ENCODE measurements at places on chromosomes 2 and 18.

DNA sequence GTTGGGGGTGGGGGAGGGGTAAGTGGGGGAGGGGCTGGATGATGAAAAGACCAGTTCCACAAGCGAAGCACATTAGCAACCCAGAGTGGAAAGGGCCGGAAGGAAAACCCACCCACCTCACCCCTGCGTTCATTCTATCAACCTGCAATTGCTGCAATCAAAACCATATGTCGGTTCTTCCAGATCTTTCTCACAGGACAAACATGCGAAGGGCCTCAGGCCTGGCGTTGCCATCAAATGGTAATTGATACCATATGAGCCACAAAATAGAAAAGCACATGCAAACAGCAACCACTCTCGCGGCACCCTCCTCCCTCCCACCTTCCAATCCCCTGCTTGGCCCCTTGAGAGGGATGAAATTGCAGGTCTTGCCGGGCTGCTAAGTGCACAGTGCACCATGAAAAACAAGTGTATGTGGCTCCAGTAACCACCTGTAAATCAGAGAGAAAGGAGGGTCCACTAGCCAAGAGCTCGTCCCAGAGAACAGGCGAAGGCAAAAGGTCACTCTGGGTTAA, 287.5 kb downstream of the TCF4 start:
- no peak for DNase-seq

GRCh38 chr2:212034841-212035585, 503.6 kb downstream of the ERBB4 start:
- no peak for DNase-seq

DNA sequence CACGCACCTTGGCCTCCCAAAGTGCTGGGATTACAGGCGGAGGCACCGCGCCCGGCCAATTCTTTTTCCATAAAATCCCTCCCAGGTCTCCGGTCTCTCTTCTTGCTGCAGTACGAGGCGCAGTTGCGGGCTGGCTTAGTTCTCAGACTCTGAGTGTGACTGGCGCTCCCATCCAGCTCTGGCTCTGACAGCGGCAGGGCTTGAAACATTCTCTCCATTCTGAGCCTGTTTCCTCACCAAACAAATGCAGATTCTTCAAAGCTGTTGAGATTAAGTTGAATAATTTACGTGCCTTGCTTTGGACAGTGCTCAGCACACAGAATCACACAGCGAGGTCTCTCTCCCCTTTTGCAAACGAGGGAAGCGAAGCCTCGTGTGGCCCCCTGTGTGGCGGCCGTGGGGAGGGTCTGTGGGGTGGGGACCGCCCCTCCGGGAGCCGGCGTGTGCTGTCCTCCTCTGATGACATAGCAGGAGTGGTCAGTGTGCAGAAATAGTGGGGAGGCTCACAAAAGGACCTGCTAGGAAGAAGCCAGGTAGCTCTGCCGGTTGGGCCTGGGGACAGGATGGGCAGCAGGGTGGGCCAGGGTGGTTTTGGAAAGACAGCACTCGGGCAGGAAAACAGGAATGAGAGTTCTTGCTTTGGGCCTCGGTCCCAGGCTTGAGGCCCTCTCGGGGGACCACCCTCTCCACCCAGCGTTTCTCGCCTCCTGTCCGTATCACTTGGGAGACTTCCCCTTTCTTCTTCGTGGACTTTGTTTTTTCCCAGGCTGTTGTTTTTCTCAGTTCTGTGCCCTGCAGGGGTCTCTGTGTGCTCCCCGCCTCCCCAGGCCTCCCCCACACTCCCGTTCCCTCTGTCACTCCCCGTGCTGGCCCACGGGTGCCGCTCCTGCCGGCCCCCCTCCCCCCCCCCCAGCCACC, 75.0 kb downstream of the KCNG2 start:
- no peak for DNase-seq

- DNase-seq = no peak
Measured at GRCh38 chr2:239383759-239384156, 17.1 kb downstream of the HDAC4 start.

GRCh38 chr2:221077251-221077650, 494.9 kb downstream of the EPHA4 start:
- no peak for DNase-seq

GRCh38 chr2:85501248-85501647, 37.7 kb upstream of the MAT2A start:
- DNase-seq = peak; percentile 96

DNA sequence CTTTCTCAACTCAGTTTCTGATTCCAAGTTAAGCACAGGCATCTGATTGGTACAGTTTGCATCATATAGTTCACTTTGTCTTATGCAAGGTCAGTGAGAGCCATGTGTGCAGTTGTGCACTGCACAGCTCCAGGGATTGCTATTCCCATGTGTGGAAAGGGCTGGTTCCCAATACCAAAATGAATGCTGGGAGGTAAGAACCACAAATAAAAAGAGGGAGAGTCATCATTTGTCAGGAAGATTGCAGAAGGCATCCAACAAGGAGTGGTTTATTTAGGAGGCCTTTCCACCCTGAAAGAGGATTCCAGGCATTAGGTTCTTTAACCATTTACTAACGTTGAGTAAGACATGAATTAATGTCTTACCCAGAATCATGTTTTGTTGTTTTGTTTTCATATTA, 141.2 kb upstream of the ST6GAL2 start:
- DNase-seq = no peak

GRCh38 chr2:163469561-163469962, 266.2 kb downstream of the FIGN start:
- no peak for DNase-seq

DNA sequence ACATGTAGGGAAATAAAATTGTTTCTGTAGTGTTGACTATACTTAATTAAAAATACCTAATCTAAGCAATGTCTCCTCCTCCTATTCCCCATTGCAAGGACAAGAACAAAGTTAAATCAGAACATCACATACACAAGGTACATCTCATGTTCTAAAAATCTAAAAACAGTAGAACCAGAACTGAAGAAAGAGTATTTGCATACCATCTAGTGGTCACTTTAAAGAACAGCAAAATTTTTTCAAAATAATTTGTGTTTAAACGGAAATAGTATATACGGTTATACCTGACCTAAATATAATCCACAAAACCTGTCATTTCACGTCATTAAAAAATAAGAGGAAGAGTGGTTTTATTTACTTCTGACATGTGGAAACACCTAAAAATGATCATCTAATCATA, 294.3 kb upstream of the KCNH7 start:
- DNase-seq = peak; percentile 75

- DNase-seq = no peak
Measured at GRCh38 chr2:99643787-99644418, 154.1 kb upstream of the REV1 start.

- DNase-seq = no peak
Measured at GRCh38 chr2:178844269-178844668, 37.0 kb upstream of the TTN start.

DNA sequence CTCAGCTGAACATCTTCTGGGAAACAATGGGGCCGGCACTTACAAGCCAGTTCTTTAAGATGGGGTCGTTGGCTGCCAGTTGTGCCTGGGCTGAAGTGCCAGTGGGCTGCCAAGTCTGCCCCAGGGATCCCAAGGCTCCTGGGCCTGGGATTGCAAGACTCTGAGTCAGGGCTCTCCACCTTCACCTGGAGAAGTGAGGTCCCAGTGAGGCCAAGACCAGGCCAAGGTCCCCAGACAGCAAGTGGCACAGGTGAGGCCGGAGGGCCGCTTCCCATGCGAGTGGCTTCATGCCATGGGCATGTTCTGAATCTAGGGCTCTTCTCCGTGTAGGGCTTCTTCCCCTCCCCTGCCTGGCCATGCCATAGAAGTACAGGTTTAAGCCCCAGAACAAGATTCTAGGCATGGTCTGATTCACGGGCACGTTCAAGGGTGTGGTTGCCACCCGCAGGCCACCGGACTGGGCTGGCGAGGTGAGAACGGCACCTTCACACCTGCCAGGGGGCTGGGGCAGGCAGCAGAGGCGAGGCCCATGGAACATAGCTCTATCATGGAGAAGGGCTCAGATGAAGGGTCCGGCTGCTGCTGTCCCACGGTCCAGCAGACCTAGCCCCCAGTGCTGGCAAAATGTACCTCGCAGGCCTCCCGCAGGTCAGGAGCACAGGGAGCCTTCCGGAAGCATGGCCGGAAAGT, 36.4 kb downstream of the TWIST2 start:
- no peak for DNase-seq

GRCh38 chr2:103847276-103847675, 1006.6 kb upstream of the POU3F3 start:
- DNase-seq = no peak

- DNase-seq = no peak
Measured at GRCh38 chr2:86274265-86274917, 63.0 kb downstream of the REEP1 start.

DNA sequence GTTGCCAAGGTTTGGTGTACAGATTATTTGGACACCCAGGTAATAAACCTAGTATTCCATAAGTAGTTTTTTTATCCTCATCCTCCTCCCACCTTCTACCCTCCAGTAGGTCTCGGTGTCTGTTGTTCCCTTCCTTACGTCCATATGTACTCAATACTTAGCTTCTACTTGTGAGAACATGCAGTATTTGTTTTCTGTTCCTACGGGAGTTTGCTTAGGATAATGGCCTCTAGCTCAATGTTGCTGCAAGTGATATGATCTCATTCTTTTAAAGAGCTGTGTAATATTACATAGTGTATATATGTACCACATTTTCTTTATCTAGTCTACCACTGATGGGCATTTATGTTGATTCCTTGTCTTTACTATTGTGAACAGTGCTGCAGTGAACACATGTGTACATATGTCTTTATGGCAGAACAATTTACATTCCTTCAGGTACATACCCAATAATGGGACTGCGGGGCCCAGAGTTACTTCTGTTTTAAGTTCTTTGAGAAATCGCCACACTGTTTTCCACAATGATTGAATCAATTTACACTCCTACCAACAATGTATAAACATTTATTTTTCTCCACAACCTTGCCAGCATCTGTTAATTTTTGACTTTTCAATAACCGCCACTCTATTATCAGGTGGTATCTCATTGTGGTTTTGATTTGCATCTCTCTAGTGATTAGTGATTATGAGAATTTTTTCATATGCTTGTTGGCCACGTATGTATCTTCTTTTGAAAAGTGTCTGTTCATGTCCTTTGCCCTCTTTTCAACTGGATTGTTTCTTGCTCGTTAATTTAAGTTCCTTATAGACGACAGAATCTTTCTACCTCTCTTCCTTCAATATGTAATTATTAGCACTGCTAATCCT, 88.0 kb downstream of the MEMO1 start:
- DNase-seq = no peak

GRCh38 chr2:193843675-193844074, 1648.9 kb upstream of the TMEFF2 start:
- DNase-seq = no peak

DNA sequence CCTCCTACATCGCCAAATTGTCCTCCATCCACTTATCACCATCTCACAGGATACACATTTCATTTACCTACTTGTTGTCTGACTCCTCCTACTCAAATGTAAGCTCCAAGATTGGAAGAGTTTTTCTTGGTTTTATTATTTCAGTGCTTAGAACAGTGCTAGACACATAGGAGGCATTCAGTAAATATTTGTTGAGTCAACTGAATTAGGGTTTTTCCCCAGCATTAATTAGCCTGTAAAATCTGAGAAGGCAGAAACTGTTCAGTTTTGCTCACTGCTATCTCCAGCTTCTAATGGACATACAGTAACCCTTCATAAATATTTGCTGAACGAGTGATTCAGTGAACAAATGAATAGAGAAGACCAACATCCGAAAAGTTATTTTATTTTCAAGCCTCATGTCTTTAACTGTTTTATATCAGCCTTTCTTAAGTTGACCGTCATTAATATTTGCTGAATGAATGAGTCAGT, 800 bp downstream of the TTC21B start:
- peak; percentile 36 for DNase-seq

- DNase-seq = no peak
Measured at GRCh38 chr18:58026395-58026794, 17.6 kb upstream of the NEDD4L start.

DNA sequence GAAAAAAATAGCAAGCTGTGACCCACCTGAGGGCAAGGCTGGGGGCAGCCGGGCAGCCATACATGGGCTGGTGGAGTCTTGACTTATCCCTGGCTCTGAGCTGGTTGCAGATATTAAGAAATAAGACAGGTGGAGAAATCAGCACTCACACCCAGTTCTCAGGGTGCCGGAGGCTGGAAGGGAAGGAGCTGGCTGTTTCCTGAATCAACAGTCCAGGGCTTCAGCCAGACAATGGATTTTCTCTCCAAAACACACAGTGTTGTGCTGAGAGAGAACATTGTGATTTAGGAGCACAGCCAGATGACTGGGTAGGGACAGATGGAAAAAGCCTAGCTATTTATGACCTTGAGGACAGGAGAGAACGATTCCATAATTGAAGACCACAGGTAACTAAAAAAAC, 208.8 kb downstream of the LDLRAD4 start:
- DNase-seq = no peak

- no peak for DNase-seq
Measured at GRCh38 chr2:158903711-158904405, 64.6 kb upstream of the TANC1 start.

- no peak for DNase-seq
Measured at GRCh38 chr2:56040834-56041233, 117.3 kb upstream of the EFEMP1 start.

DNA sequence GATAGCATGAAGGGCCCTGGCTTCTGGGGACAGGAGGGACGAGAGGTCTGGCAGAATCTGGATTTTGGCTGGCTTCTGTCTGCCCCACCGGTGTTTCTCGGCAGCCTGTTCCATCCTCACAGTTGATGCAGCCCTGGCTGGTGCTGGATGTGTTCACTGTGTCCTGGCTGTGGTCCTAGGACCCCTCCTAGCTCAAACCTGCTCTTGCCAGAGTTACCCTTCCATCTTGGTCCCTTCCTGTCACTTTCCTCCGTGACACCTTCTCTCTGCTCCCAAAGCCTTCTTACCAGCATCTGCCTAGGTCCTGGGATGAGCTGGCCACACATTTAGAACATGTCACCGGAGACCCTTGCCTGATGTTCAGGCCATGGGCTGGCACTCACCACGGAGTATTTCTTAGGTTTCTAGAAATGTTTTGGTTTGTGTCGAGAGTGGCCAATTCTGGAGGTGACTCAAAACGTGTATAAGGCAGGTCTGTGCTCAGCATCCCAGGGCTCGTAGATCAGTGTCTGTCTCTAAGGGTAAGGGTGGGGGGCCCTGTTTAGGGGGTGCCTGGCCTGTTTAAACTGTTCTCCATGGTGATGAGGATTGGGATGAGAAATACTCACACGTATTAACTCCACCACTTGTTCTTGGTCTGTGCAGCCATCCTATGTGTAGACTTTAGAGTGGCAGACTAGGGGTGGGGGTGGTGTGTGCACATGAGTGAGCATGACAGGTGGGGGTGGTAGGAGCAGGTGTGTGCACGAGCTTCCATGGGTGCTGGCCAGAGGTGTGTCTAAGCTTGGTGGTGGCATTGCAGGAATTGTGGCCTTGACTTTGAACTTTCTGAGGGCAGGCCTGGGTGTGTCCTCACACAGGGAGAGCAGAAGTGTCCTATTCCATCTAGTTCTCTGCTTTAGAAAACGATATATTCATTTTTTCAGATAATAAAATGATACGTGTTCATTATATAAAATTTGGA, 162.7 kb downstream of the DYSF start:
- no peak for DNase-seq

DNA sequence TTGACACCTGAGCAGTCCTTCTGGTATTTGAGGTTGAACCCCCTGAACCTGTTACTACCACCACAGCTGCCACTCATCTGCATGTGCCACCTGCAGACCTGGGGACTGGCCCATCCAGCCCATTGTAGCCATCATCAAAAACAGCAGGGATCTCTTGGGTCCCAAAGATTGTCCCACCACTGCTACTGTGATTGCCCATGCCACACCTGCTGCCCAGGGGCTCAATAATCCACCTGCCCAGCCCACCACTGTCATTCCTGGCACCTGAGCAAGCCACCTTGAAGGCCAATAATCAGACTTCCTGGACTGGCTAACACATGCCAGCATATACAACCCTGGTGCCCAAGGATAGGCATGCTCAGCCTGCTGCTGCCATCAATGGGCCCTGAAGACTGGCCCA, 327.6 kb downstream of the CYRIA start:
- no peak for DNase-seq
